ENCODE measurements at places on chromosomes 7 and 10. TPM values are rescaled to one million over a fixed set of nuclear protein-coding genes. Genes with fewer than 3 reads are reported as not detected.

Gene LRRN3
- total RNA-seq = not detected

Gene EPHB6
- 3.8 TPM for total RNA-seq

Gene RTKN2
- total RNA-seq = 1.7 TPM

Gene ZNF804B
- not detected for total RNA-seq

Gene LRRC4
- total RNA-seq = 297 TPM

Gene CPSF4
- total RNA-seq = 40.5 TPM

Gene LSM8
- 39.7 TPM for total RNA-seq

Gene DRGX
- total RNA-seq = not detected

Gene RSU1
- 118 TPM for total RNA-seq

Gene NPSR1
- not detected for total RNA-seq

Gene GIMAP8
- total RNA-seq = 143 TPM

Gene IDE
- 41.6 TPM for total RNA-seq

Gene EVX1
- total RNA-seq = 0.51 TPM

Gene PRXL2A
- 147 TPM for total RNA-seq

Gene CDH23
- total RNA-seq = 0.54 TPM

Gene RNF148
- total RNA-seq = 1.6 TPM

Gene PHKG1
- total RNA-seq = not detected

Gene ZNF488
- 0.41 TPM for total RNA-seq

Gene OSBPL3
- 3.1 TPM for total RNA-seq

Gene SDK1
- 4.3 TPM for total RNA-seq

Gene SORCS3
- not detected for total RNA-seq

Gene ZNF783
- total RNA-seq = 15.3 TPM

Gene LBX1
- total RNA-seq = not detected

Gene ANXA8L1
- total RNA-seq = not detected

Gene OR2A42
- 0.08 TPM for total RNA-seq

Gene MBL2
- total RNA-seq = not detected

Gene SEMA3C
- total RNA-seq = 0.26 TPM
